Activated CD4-positive, alpha-beta memory T cell treated with anti-CD3 and anti-CD28 coated beads, Interleukin-2, amount 10 ng/mL, durations not matched to agents 7 days and 5 days (primary cell): ENCODE measurements at places on chromosomes 11 and 22. TPM values are rescaled to one million over a fixed set of nuclear protein-coding genes. Genes with fewer than 3 reads are reported as not detected.

GRIK4 gene
- not detected for total RNA-seq

CDC42EP1 gene
- 1.1 TPM for total RNA-seq

NXPE2 gene
- total RNA-seq: not detected

MRGPRF gene
- not detected for total RNA-seq

KDM4E gene
- total RNA-seq: not detected

B3GAT1 gene
- 11.0 TPM for total RNA-seq

MAPK8IP2 gene
- 0.18 TPM for total RNA-seq

KCNQ1OT1 gene
- total RNA-seq: 0.28 TPM

KRTAP5-9 gene
- not detected for total RNA-seq

TUB gene
- 0.05 TPM for total RNA-seq

ANO5 gene
- total RNA-seq: not detected

BDNF gene
- total RNA-seq: not detected

SLC22A25 gene
- total RNA-seq: not detected

NPAS4 gene
- 0.20 TPM for total RNA-seq

- no peak for DNase-seq
Measured at GRCh38 chr11:117517097-117517496, 189.4 kb downstream of the CEP164 start.

DNA sequence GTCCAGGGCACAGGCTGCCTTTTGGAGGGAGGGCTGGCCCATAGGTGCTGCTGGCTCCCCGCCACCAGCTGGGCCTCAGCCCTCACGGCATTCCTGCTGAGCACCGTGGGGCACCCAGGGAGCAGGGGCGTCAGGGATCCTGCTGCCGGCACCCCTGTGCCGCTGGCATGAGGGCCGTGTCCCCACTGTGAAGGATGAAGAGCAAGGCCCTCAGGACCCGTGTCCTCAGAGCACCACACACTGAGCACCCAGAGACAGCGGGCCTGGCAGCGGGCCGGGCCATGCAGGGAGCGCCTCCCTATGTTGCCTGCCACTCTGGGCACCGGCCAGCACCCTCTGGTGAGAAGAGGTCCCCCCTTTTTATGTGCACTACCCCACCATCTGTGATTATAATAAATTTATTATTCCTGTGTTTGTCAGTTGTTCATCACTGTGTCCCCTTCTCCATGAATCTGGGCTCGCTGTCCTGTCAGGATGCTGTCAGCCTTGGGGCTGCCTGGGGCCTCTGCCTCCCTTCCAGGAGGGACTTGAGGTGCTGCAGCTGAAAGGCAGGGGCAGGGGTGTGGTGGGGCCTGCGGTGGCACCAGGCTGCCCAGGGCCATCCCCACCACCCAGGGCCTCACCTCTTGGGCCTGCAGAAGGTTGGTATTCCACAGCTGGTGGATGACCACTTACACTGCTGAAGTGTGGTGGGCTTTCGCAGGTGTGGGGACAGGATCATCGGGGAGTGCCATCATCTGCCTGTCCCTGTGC lies 80.0 kb downstream of the MED15 start:
- DNase-seq: no peak

DNA sequence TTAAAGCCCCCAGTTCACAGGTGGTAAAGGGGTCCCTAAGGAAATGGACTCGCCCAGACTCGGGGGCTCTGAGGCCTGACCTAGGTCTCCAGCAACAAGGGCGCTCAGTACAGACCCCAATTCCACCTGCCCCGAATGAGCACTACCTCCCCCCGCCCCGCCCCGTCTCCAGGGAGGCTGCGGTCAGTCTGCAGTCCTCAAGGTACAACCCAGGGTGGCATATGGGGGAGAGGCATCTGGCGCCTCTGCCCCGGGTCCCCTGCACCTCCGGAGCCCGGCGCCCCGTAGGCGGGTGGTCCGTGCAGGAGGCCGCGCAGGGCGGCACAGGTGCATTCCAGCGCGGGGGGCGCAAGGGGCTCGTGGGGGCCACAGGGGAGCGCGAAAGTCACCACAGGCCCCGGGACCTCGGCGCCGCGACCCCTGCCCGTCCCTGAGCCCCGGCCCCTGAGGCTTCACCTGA lies 361 bp downstream of the CTSD start:
- DNase-seq: no peak

DNA sequence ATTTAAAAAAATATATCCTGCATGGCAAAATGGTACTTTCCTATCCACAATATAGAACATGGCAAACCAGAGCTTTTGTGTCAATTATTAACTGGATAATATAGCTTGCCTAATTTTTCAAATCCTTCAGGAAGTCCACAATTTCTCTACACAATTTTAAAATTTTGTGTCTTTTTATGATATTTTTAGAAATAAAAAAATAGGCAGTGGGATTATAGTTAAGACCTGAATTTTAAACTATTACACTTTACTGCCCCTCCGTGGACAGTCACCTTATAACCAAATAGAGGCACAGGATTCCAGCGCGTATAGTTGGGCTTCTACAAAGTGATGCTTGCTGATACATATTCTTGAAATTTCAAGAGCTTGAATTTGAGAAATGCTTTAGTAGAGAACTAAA lies 2.1 kb upstream of the DMC1 start:
- peak; percentile 34 for DNase-seq

DNA sequence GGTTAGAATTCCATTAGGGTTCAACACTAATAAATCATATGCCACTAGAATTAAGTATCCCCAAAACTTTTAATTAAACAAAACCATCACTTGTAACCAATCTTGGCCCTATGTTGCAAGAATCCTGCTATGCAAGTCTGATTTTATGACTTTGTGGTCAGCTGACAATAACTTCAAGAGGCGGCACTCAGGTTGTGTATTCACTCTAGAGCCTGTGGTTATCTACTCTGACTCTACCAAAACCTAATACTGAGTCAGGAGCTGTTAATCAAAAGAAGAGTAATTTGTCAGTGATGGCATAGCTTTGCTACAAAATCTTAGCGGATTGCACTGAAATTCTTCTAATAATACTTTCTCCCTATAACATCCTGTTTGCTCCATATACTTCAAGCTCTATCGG lies 253.7 kb downstream of the AASDHPPT start:
- no peak for DNase-seq

GRCh38 chr11:64128255-64129006 lies 37.5 kb downstream of the MACROD1 start:
- no peak for DNase-seq

DNA sequence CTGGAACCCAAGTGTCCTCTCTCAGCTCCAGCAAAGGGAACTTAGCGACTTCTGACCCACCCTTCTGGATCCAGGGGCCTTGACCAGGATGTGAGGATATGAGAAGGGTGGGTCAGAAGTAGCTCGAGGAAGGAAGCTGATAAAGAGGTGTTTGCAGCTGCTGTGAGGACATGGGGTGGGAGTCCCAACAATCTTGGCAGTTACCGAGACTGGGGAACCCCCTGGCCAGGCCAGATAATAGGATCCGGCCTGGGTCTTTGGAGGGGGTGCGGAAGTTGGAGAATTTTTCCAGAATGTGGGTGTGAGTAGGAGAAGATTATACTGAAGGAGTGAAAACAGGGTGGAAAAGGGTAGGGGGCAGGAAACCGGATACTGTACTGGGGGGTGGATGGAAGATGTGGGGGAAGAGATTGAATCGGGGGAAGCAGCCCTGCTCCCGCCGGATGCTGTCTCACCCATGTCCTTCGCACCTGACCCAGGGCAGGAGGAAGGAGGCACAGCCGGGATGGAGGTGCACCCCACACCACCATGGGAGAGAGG lies 2.8 kb upstream of the MCAM start:
- DNase-seq: no peak

- DNase-seq: no peak
Measured at GRCh38 chr22:35963237-35963810, 65.3 kb downstream of the RBFOX2 start.

- no peak for DNase-seq
Measured at GRCh38 chr11:134751766-134752165, 339.7 kb upstream of the B3GAT1 start.

GRCh38 chr22:50730013-50730891 lies 7.8 kb upstream of the ACR start:
- no peak for DNase-seq

DNA sequence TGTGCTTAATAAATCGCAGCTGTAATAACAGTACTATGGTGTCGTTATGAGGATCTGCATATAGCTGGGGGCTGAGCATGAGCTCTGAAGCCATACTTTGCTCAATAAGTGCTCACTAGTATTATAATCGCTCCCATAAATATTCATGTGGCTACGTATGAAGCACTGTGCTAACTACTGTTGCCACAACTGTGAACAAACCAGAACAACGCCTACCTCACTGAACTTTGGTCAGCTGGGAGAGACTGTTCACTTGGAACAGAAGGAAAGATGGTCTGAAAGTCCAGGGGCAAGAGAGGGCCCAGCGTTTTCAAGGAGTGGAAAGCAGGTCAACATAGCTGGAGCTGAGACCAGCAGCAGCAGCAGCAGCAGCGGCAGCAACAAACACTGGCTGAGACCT lies 141.6 kb downstream of the EFCAB6 start:
- no peak for DNase-seq

- no peak for DNase-seq
Measured at GRCh38 chr11:67611165-67611564, 4.4 kb downstream of the NDUFV1 start.

- no peak for DNase-seq
Measured at GRCh38 chr11:105372206-105372605, 232.6 kb upstream of the CARD18 start.

GRCh38 chr11:103070142-103070541 lies 21.8 kb downstream of the DCUN1D5 start:
- DNase-seq: no peak

GRCh38 chr11:87295237-87295636 lies 257.5 kb downstream of the TMEM135 start:
- no peak for DNase-seq

DNA sequence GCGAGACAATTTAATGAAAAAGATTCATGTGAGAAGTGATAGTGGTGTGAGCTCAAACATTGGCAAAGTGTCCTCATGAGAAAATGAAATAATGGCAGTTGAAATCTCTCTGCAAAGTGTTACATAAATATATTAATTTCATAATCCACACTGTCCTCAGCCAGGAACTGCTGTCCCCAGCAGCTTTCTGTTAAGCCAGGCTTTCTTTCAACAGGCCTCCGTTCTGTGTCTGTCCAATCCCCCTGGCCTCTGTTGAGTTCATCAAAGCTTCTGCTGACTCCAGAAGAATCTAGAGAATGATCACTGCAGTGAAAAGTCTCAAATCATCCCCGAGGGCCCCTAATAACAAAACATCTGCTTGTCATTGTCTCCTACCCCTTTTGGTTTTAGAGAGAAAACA lies 10.0 kb upstream of the ASCC2 start:
- no peak for DNase-seq

DNA sequence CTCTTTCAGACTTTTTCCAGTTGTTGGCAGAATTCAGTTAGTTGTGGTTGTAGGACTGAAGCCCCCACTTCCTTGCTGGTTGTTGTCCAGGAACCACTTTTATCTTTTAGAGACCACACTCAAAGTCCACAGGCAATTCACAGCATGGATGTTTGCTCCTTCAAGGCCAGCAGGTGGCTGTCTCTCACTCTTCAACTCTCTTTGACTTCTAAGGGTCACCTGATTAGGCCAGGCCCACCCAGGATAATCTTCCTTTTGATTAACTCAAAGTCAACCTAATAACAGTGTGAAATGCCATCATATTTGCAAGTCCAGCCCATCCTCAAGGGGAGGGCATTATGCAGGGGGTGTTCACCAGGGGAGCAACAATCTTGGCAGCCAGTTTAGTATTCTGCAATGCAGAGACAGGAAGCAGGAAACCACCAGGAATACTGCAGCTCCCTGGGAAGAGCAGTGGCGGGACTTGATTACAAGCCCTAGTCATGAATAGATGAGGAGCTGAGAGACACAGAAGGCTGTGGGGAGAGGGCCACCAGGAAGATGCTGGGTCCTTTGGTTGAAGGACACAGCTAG lies 52.4 kb downstream of the LRRC74B start:
- no peak for DNase-seq

DNA sequence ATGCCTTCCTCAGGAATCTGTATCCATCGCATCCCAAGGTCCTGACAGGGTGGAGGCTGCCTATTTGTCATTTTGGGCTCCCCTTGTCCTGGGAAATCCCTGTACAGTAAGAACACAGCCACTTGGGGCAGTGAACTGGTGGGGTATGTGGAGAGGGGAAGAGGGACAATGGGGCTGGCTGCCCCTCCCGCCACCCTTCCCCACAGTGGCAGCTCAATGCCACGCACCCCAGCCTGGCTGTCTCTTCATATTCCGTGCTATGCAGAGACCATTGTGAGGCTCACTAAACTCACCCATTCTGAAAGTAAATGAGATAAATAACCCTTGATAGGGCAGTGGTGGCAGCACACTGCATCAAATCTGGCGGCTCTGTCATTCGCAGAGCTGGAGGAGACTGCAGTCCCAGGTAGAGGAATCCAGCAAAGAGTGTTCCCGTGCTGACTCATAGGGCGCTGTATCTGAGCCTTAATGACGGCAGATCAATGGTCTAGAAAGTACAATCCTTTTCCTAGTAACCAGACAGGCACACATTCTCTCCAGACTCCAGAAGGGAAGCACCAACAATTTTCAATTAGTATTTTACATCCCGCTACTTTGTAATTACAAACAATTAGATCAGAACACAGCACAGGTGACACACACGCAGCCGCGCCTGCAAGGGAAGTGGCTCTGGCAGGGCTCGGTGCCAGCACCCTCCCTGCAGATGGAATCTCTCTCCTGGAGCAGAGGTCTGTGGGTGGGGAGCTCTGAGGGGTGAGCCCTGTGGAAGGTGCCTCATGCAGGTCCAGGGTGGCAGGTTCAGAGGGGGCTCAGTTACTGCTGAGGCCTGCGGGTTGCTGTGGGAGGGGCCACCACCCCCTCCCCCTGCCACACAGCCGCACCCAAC lies 167.9 kb upstream of the B3GAT1 start:
- no peak for DNase-seq

- DNase-seq: no peak
Measured at GRCh38 chr11:126560221-126560620, 204.7 kb downstream of the ST3GAL4 start.

- no peak for DNase-seq
Measured at GRCh38 chr11:101757741-101758140, 157.1 kb upstream of the CEP126 start.

GRCh38 chr22:39913886-39914285 lies 13.0 kb downstream of the GRAP2 start:
- DNase-seq: no peak

- no peak for DNase-seq
Measured at GRCh38 chr11:87215236-87215635, 177.5 kb downstream of the TMEM135 start.

GRCh38 chr11:47711225-47711624 lies 3.9 kb downstream of the AGBL2 start:
- no peak for DNase-seq

DNA sequence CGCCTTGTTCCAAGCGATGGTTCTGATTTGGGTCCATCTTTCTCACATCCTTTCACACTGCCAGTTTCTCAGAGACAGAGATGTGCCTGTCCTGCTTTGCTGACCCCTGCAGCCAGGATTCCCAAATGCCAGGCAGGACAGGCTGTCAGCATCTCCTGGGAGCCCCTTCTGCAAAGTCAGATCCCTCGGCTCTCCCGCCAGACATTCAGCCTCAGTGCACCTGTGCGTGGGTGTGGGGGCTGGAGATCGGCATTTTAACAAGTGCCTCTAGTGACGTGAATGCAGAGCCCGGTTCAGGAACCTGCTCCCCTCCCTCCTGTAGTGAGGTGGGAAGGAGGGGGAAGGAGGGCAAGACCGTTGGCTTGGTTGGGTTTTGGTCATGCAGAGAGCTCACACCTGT lies 108.9 kb upstream of the FGF3 start:
- no peak for DNase-seq

GRCh38 chr11:121958971-121959325 lies 157.1 kb downstream of the BLID start:
- DNase-seq: no peak

- peak; percentile 53 for DNase-seq
Measured at GRCh38 chr11:2975594-2975993, 16.5 kb downstream of the NAP1L4 start.

GRCh38 chr11:66048547-66049323 lies at the start of gene GAL3ST3:
Gene GAL3ST3 (minus strand): TSS chr11:66049161. CDS start chr11:66045415, 3,746 bp downstream.
- DNase-seq: no peak
